Anterior cingulate cortex (tissue), 58 donors: ENCODE measurements at places on chromosomes 2 and 18.

- peak; percentile 4 for DNase-seq
Measured at GRCh38 chr18:40867459-40867858, 1087.6 kb upstream of the PIK3C3 start.

- DNase-seq: no peak
Measured at GRCh38 chr2:219570194-219570923, 980 bp downstream of the OBSL1 start.

DNA sequence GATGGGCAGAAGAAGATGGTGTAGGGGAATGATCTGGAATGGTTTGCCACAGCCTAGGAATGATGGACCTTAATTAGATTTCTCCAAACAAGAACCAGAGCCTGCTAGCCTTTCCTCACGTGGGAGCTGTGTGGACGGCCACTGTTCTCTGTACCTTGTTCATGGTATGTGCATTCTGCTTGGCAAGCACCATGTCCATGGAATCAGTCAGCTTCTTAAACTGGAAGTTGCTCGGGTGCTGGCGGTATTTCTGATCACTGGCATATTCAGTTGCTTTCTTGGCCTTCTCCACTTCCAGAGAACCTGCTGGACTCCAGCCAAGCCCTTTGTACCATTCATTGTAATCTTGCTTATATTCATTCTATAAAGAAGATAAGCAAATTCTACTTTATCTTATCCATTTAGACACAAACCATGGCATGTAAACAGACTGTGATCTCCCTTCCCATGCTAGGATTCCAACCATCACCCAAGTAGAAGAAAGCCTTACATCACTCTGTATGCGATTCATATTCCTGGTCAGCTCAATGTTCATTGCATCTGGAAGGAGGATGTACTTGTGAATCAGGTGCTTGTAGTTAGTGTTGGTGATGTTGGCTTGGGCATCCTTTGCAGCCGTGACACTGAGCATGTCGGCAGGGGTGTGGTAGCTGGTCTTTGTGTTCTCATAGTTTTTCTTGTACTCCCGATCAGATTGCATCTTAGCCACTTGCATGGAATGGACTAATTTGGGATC is 78.4 kb downstream of the NEB start:
- no peak for DNase-seq

DNA sequence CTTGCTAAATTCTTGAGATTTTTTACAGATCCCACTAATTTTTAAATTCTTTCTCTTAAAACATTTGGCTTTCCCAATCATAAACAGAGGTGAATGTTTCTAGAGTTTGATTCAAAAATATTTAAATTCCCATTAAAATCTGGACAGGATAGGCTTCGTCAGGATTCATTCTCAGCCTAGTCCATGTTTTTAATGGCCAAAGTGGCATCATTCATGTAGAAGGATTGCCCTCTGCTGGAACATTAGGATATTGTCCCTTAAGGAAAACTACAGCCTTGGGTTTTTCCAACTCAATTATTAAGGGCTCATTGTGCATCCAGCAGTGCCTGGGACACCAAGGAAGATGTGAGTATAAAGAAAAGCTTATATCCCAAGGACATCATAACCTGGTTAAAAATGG is 71.7 kb downstream of the TPGS2 start:
- DNase-seq: no peak
